ENCODE measurements at places on chromosomes 3 and 15. TPM values are rescaled to one million over a fixed set of nuclear protein-coding genes. Genes with fewer than 3 reads are reported as not detected.
A peak's percentile ranks its signal among the peaks of the same experiment; 100 is the strongest.

The CCDC39 gene
- not detected for polyA plus RNA-seq

DNA sequence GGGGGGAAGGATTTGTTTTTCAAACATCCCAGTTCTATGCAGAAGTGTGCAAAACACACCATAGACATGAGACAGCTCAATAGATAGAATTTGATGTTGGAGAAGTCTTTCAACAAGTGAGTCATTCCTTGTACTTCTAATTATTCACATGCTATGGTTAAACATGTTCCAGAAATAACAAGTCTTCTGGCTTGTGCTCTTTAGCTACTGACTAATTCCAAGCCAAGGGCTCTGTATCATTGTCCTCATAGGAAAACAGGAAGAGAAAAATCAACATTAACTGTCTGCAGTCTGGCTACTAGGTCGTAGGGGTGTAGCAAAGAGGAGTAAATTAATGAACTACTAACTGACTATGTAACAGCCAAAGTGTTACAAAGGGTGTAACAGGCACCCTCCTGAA is 25.8 kb downstream of the LDHAL6B start:
- no peak for DNase-seq

The LRTM1 gene
- polyA plus RNA-seq = not detected

DNA sequence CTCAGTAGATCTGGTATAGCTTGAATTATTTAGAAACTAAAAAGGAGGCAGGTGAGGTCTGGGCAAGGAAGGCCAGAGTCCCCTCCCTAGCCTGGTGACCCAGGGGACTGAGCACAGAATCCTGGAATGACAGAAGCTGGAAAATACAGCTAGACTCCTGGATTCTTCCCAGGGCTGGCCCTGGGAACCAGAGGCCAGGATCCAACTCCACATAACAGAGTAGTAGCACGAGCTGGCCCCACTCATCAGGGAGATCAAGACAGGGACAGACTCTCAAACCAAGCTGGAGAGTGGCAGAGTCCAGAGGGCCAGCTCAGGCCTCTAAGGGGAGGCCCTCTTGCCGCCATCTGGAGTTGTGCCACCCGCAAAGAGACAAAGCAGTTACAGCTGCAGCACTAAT is 10.7 kb downstream of the VIPR1 start:
- no peak for DNase-seq

DNA sequence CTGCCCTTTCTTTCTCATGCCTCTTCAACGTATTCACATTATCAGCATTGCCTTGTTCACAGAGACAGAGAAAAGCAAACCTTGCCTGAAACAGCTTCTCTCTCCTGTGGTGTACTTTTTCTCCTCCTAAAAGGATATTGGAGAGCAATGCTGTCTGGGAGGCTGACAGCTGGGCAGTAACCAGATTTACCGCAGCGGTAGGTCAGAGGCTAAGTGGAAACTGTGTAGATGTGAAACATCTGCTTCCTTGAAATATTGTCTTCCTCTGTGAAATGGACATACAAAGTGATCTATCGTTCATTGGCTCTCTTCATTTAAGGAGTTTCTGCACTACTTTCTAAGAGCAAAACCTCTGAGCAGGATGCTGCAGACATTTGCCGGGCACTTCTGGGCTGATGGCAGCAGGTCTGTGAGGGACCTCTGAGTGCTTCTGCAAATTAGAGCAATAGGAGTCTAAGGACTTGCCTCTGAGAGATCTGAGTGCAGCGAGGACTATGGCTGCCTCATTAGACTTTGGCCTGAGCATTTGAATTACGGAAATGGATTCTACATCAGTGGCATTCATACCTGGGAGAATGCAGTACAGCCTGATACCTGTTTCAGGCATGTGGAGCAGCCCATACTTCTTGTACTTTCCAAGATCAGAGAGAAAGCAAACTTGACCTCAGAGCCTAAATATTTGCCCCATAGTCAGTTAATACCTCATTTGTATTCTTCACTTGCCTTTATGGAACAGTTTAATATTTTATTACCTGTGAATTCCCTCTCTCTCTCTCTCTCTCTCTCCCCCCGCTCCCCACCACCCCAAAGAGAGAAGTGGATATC is 260.5 kb upstream of the TPRG1 start:
- DNase-seq = no peak

GRCh38 chr3:11021611-11022011 is 29.1 kb downstream of the SLC6A1 start:
- DNase-seq = no peak

The GALNT15 gene
- 4.7 TPM for polyA plus RNA-seq

The OIP5 gene
- polyA plus RNA-seq = 8.4 TPM

DNA sequence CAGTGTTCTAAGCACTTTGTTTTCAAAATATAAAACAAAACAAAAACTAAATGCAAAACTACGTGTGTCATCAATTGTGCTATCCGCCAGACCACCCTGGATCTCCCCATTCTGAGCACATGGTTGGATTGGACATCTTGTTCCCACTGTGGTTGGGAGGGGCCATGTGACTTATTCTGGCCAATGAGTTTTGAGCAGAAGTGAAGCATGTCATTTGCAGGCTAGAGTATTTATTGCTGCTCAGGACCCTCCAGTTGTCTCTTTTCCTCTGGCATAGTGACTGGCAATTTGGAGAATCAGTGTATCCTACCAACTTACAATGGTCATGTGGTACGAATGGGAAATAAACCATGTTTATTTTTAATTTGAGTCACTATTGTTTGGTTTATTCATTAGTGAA is 70.2 kb upstream of the ST8SIA2 start:
- peak; percentile 24 for DNase-seq

DNA sequence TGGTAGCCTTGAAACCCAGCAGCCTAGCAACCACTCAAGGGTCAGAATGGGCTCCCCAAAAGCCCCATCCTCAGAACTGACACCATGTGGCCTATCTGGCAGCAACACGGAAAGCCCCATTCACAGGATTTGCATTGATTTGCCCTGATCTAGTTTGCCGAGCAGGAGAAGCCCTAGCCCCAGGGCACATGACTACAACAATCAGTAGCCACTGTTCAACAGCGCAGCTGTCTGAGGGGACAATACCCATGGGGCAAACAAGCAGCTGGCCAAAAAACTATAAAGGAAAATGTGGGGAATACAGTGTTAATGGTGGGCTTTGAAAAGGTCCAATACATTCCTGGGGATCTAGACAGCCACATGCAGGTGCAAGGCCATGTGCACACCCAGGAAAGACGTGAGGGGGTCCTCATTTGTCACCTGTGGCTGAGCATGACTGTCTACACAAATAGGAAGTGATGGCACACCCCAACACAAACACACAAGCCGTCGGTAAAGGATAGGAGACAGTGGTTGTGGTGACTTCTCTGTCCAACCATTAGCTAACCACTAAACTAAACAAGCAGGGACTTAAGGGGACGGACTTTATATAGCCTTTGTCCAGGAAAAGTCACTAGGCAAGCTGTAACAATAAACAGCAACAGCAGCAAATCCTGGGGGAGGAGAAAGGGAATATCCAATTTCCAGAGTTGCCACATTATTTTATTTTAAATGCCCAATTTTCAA is 113.7 kb downstream of the LRIG1 start:
- no peak for DNase-seq

Data from SK-N-SH (cell line).